ENCODE measurements at places on chromosomes 13 and 19. TPM values are rescaled to one million over a fixed set of nuclear protein-coding genes. Genes with fewer than 3 reads are reported as not detected.

ZFR2 gene
- total RNA-seq = 0.34 TPM

NRTN gene
- 11.5 TPM for total RNA-seq

FBXO17 gene
- 18.5 TPM for total RNA-seq

MYH14 gene
- 60.1 TPM for total RNA-seq

ZNF571 gene
- total RNA-seq = 0.10 TPM

SERP2 gene
- not detected for total RNA-seq

FAM216B gene
- total RNA-seq = not detected

SRRM5 gene
- not detected for total RNA-seq

F10 gene
- 4.0 TPM for total RNA-seq

RASAL3 gene
- total RNA-seq = 0.57 TPM

KIR2DL3 gene
- not detected for total RNA-seq

Data from HCT116 (cell line).